NCI-H526 treated with DMSO at 0.1 percent for 48 hours (cell line): ENCODE measurements at places on chromosomes 4 and X.

DNA sequence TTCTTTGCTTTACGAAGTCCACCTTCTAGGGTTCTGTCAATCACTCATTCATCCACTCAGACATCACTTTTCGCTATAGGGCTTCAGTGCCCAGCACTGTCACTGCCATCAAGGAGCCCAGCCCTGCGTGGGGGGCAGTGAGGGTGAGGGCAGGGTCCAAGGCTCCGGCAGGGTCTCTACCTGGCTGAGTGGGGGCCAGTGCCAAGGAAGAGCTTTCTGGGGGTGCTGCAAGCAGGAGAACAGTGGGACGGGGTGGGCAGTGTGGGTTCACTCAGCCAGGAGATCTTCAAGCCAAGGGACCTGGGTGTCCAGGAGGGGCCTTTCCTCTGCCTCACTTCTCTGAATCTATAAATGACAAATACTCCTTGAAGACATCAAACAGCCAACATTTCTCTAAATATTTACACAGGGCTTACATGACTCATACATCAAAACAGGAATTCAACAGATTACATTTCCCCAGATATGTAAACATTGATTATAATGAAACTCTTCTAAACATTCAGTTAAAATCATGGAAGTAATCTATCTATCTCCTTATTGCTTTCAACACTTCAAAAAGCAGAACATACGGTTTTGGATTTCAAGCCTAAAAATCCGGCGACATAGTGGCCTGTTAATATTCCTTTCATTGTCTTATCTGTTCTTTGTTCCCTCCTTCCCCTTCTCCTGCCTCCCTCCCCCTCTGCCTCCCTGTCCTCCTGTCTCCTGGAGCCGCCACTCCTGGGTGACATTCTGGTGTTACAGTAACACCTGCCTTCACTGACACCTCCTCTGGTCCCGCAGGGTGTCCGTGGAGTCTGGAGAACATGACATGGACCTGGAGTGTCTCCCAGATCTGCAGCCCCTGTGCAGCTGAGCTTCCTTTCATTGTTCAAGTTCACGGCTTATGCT is 94.4 kb upstream of the ADRA2C start:
- DNase-seq, result no peak

DNA sequence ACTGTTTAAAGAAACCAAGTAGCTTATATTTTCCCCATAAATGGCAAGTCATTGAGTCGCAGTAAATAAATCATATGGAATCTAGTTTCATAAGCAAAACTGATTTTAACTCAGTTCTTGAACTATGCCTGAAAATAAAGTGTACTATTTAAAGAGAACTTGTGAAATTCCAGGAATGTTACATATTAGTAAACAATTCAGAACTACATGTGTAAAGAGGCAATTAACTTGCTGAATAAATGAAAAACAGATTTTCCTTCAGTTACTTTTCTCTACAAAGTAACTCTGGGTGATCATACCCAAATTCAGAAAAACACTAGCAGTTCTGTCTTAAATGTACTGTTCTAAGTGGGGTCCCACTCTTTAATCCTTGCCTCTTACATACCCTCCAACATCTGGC is 236.1 kb upstream of the EDNRA start:
- no peak for DNase-seq

- DNase-seq, result peak; percentile 73
Measured at GRCh38 chr4:52051615-52052474, 741 bp downstream of the SPATA18 start.

DNA sequence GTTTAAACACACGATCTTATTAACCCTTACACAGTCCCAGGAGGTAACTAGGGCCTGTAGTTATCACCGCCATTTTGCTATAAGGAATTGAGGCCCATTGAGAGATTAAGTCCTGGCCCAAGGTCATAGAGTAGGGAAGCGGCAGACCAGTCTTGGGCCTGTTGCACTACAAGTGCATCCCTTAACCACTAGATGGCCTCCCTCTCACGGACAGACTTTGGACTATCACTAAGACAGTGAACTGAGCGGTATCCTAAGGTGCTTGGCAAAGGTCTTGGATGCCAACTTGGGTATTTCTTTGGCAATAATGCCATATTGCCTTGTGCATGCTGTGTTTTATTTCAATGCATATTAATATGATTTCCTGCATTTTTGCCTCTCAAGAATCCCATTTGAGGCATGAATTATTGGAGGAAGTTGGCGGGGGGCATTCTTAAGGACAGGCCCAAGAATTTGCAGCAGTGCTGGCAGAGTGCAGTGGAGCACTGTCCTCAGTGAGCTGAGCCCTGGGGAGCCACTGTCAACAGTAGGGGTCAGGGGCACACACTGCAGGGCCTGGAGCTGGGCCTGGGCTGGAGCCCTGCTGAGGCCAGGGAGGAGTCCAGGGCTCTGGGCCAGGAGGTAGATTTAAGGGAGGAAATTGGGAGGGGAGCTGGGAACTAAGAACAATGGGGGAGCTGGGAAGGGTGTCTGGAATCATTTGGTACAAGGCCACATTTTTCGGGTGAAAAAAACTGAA is 147.4 kb downstream of the SMIM20 start:
- peak; percentile 3 for DNase-seq

GRCh38 chrX:136780763-136781162 is at the start of gene ARHGEF6:
ARHGEF6 (minus strand) TSS chrX:136780932; CDS start chrX:136780882, 50 bp downstream.
- DNase-seq, result no peak

GRCh38 chrX:41087201-41087600 is 2.0 kb downstream of the USP9X start:
- peak; percentile 20 for DNase-seq

- DNase-seq, result no peak
Measured at GRCh38 chr4:88597970-88598660, 5.8 kb downstream of the HERC3 start.

DNA sequence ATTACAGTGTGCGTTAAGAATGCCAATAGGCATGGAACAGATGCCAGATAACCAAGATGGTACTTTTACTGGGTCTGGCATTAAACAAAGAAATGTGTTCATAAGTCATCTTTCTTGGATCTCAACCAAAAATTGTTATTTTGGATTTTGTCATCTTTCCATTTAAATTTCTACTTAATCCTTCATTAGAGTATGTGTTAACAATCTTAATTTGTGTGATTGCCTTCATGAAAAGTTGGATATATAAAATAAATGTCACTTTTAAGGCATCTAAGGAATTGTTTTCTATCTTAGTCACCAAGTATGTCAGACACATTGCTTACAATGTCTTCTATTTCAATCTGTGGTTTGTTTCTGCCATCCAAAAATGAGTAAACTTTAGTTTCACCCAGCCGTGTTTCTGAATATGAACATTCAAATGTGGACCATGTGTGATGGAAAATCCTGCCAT is 87.5 kb downstream of the PALLD start:
- DNase-seq, result no peak
